ENCODE measurements at places on chromosomes 12 and 14.

GRCh38 chr14:28245216-28245615, 521.4 kb upstream of the FOXG1 start:
- DNase-seq: no peak

DNA sequence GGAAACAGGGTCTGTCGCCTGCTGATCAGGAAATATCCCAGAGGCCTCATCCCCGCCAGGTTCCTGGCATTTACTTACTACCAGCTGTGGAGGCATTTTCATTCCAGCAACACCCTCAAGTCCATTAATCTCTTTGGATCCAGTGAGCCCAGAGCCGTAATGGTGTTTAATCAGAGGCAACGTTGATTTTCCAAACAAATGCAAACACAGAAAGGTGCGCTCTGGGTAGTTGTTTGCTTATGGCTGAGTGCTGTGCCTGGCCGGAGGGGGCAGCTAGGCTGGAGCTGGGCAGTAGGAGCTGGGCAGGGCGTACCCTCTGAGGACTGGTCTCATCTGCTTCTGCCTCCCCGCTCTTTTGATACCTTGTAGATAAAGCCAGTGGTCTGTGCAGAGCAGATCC, 110.6 kb downstream of the ADCK1 start:
- DNase-seq: no peak

- no peak for DNase-seq
Observed at GRCh38 chr12:124627956-124628355, 60.5 kb upstream of the NCOR2 start.

DNA sequence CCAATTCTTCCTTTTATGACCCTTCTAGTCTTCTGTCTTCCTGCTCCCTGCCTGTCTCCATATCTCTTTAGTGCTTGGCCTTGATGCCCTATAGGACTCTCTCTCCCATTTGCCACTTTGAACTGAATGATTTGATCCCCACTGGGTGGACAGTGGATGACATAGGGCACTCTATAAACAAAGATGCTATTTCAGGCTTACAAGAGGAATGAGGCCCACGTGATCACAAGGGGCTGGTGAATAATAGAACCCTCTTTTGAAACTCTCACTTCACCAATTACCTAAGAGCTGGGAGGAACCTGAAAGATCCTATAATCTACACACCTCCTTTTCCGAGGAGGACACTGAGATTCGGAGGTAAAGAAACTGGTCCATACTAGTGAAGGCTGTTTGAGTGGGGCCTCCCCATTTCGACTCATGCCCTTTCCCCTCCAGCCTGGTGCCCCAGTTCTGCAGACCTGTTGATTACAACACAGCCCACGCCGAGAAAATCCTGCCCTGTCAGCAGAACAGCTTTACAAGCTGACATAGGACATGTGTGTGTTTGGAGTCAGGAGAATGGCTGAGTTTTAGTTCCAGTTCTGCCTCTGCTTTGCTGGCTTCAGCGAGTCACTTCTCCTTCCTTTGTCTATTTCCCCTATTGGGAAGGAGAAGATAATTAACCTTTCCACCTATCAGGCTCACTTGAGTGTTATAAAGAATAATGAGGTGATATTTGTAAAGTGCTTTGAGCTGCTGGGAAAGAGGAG, 400.3 kb downstream of the ZFP36L1 start:
- no peak for DNase-seq

GRCh38 chr12:130922511-130922953, 31.2 kb upstream of the ADGRD1 start:
- DNase-seq: no peak

- no peak for DNase-seq
Observed at GRCh38 chr12:113261847-113262470, 40.7 kb downstream of the TPCN1 start.

- DNase-seq: no peak
Observed at GRCh38 chr12:104282109-104282508, 21.4 kb upstream of the EID3 start.

- DNase-seq: no peak
Observed at GRCh38 chr12:12599750-12600643, 11.7 kb upstream of the CREBL2 start.

- DNase-seq: no peak
Observed at GRCh38 chr12:68169213-68169889, 9.8 kb upstream of the IFNG start.

GRCh38 chr14:68786491-68787091, 6.3 kb downstream of the ZFP36L1 start:
- peak; percentile 94 for DNase-seq

DNA sequence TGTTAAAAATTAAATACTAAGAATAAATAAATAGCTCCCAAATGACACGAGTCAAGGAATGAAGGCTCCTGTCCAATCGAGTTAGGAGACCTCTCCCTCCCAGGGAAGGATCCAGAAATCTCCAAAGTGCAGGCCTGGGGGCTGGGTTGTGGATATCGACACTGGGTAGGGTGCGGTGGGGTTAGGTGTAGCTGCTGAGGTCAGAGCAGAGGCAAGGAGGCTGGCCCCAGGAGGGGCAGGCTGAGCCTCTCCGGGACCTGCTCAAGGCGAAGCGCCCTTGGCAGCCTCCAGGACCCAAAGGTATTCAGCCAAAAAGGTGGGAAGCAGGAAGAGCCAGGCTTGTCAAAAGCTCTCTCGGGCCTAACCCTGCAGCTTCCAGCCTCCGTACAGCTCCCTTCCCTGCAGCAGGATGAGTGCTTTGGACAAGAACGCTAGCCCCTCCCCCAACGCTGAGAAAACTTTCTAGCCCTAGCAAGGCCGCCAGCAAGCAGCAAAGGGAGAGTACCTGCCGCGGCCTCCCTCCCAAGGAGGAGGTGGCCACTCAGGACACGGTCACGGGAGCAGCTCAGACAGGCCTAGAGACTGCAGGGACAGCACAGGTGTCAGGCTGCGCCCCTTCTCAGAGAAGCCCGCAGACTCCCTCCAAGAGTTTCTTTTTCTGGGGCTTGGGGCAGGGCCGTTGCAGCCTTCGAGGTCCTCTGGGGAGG, 3.7 kb upstream of the PNMA1 start:
- no peak for DNase-seq

GRCh38 chr12:56687223-56688128, 608 bp downstream of the PTGES3 start:
- peak; percentile 44 for DNase-seq

All from RKO (cell line).